Caco-2 (cell line): ENCODE measurements at places on chromosomes 4 and X. TPM values are rescaled to one million over a fixed set of nuclear protein-coding genes. Genes with fewer than 3 reads are reported as not detected.

- peak overlapping the region; percentile 65 for H3K27ac ChIP-seq
- H3K4me1 ChIP-seq = peaks cover 17% of the 10 kb centered on the region
- DNase-seq = no peak
- H3K36me3 ChIP-seq = no peaks in the 10 kb centered on the region; the same call in 1 of the 2 replicates
- no peak overlapping the region for H3K4me3 ChIP-seq
Measured at GRCh38 chr4:67721315-67721769, 20.4 kb upstream of the UBA6 start.

- peaks cover 34% of the 10 kb centered on the region; the same call in 1 of the 2 replicates for H3K4me1 ChIP-seq
- H3K27me3 ChIP-seq = no peaks in the 10 kb centered on the region
- DNase-seq = peak; percentile 67
- H3K27ac ChIP-seq = no peak overlapping the region
- H3K36me3 ChIP-seq = no peaks in the 10 kb centered on the region
Measured at GRCh38 chr4:139603576-139604410, 47.8 kb upstream of the SETD7 start.

GRCh38 chr4:12499693-12500092 is 984.4 kb downstream of the RAB28 start:
- DNase-seq = peak; percentile 34
- no peaks in the 10 kb centered on the region for H3K36me3 ChIP-seq
- 0 out of 2 replicates have a peak, but pooled peaks cover 15% of the 10 kb centered on the region for H3K4me1 ChIP-seq
- H3K4me3 ChIP-seq = no peak overlapping the region
- H3K27me3 ChIP-seq = no peaks in the 10 kb centered on the region
- H3K27ac ChIP-seq = no peak overlapping the region

- H3K27me3 ChIP-seq = no peaks in the 10 kb centered on the region
- H3K36me3 ChIP-seq = no peaks in the 10 kb centered on the region
- peaks cover 4% of the 10 kb centered on the region for H3K4me1 ChIP-seq
Measured at GRCh38 chr4:78065508-78066192, 8.5 kb downstream of the FRAS1 start.

DNA sequence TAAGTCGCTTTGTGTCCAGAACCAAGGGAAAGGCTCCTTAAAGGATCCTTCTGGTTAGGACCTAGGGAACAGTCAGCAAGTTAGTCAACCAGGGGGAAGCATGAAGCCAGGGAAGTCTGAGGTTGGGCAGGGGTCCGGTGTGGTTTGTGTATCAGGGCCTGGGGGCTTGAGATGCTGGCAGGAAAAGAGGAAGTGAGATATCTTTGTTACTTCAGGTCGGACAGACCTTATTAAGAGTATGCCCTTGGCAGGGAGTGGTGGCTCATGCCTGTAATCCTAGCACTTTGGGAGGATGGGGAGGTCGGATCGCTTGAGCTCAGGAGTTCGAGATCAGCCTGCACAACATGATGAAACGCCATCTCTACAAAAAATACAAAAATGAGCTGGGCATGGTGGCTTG is 52.3 kb upstream of the TRPC5OS start:
- no peaks in the 10 kb centered on the region for H3K4me1 ChIP-seq
- H3K36me3 ChIP-seq = no peaks in the 10 kb centered on the region
- H3K27ac ChIP-seq = no peak overlapping the region
- H3K27me3 ChIP-seq = no peaks in the 10 kb centered on the region
- DNase-seq = no peak

GRCh38 chrX:20001588-20001987 is 10.7 kb upstream of the BCLAF3 start:
- H3K27ac ChIP-seq = no peak overlapping the region
- DNase-seq = no peak
- H3K4me3 ChIP-seq = no peak overlapping the region
- H3K4me1 ChIP-seq = no peaks in the 10 kb centered on the region

The CT45A8 gene
- not detected in 2 replicates for total RNA-seq

The PAGE2B gene
- not detected in 2 replicates for total RNA-seq
